ENCODE measurements at places on chromosomes 13 and 19.

- DNase-seq = no peak
Measured at GRCh38 chr19:36100476-36100875, 10.5 kb upstream of the OVOL3 start.

DNA sequence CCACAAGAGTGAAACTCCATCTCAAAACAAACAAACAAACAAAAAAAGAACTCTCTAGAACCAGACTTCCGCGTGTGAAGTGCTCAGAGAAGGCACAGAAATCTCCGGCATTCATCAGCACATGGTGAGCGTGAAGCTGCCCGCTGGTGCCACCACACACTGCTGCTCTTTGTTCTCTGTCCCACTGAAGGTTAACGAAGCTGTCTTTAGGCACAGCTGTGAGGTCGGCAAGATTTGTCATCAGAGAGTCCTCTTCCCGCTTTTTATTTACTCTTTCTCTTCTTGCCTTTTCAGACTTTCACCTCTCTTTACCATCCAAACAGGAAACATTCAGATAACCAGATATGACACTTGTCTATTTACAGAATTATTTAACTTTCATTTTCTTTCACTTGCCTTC is 115.2 kb upstream of the ARGLU1 start:
- DNase-seq = no peak

- no peak for DNase-seq
Measured at GRCh38 chr19:48645620-48646000, 377 bp downstream of the CA11 start.

- no peak for DNase-seq
Measured at GRCh38 chr19:53466726-53467484, 628 bp upstream of the ZNF813 start.

- DNase-seq = no peak
Measured at GRCh38 chr19:4580961-4581665, 21.6 kb upstream of the SEMA6B start.

DNA sequence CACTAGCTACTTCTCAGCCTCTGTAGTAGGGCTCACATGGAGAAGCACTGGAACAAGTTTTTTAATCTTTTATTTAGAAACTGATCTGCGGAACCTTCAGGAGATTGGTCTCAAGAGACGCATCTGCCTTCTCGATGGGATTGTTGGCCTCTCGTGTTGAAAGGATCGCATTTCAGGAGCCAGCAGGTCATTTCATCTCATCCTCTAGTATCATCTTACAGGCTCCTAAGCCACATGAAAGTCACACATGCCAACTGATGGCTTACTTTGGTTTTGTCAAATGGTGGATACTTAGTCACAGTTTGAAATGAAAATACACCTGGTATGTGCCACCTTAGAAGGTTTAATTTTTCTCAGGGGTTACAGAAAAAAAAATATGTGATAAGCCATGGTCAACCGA is 1703.6 kb downstream of the EFNB2 start:
- no peak for DNase-seq

DNA sequence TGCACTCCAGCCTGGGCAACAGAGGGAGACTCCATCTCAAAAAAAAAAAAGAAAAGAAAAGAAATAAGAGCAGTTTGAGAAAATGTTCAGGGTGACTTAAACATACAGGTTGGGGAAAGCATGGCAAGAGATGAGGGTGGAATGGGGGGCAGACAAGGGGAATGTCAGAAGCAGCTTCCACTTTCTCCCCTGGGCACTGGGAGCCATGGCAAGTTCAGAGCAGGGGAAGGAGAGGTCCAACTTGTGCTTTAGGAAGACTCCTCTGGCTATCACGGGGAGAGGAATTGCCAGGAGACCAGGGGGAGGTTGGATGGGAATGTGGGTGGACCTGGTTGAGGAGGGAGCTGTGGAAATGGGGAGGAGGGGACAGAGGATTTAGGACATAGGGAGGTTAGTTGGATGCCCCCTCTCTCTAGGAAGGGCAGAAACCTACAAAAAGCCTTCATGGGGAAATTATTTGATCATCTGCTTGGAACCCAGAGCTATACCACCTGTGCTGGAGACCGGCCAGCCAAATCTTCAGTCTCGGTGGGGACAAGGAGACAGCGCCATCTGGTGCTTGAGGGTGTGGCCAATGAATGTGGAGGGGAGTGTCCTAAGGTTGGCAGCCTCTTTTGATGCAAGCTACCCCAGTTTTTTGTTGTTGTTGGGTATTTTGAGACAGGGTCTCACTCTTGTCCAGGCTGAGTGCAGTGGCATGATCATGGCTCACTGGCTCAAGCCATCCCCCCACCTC is 7.3 kb upstream of the STRN4 start:
- DNase-seq = peak; percentile 63

- no peak for DNase-seq
Measured at GRCh38 chr19:23049256-23049655, 46.3 kb upstream of the ZNF728 start.

GRCh38 chr19:54319049-54319448 is 6.1 kb upstream of the LILRA5 start:
- DNase-seq = no peak

- peak; percentile 94 for DNase-seq
Measured at GRCh38 chr13:113816946-113817859, 46.7 kb downstream of the GAS6 start.

DNA sequence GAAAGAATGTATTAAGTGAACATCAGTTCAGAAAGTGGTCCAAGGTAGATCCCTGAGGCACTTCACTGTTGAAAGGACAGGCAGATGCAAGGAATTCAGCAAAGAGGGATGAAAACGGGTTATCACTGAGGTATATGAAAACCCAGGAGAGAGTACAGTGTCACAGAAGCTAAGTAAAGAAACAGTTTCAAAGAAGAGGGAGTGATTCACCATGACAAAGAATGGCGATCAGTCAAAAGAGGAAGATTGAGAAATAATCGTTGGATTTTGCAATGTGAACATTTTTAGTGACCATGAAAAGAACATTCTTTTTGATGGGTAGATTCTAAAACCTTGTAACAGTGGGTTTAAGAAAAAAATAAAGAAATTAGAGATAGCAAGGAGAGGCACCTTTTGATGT is 99.3 kb downstream of the EPSTI1 start:
- no peak for DNase-seq

DNA sequence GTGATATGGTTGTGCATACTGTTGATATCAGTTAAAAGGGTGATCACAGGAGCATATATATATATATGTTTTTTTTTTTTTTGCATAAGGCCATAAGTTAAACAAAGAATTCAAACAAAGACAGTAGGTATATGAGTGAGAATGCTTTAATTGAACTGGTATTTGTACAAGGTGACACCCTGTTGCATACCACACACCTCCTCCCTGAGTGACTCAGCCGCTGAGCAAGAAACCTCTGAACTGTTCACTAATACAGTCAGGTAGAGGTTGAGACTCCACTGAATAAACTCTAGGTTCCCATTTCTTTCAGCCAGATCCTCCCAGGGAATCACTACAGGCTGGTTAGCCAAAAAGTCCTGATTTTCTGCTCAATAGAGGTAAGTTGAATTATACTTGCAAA is at the start of gene SCEL:
Gene SCEL, plus strand, starts transcription at position 259 of the 400 bp plus-strand sequence. CDS start 20,170 bp downstream, outside the sequence.
- no peak for DNase-seq

GRCh38 chr19:28026636-28027035 is 1186.3 kb downstream of the UQCRFS1 start:
- DNase-seq = no peak

DNA sequence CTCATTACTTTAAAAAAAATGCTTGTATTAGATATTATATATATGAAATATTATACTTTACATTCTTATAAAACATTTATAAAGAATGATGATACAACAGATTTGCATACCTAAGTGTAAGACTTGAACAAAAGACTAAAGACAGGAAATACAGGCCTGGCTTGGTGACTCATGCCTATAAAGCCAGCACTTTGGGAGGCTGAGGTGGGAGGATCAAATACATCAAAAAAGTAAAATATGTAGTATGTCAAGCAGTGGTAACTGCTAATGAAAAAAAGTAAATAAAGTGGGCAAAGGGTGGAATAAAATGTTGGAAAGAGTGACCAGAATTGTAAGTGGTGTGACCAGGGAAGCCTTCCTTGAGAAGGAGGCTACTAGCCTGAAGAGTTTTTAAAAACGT is 133.7 kb downstream of the GGACT start:
- no peak for DNase-seq

DNA sequence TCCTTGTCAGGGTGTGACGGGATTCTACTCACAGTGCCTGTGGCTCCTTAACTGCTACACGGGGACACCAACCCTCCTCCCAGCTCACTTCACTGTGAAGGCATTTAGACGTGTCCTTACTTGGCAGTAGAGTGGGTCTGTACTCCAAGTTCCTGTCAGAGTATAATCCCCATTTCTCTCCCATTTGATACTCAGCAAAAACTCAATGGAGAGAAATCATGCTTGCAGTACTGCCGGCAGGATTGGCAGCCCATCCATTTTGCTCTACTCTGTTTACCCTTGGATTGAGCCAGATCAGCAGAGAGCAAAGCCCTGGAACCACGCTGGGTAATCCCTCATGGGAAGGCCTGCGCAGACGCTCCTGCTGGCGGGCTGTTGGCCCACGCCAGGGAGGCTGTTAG is 28.9 kb downstream of the ARL11 start:
- DNase-seq = no peak

- no peak for DNase-seq
Measured at GRCh38 chr19:2371656-2372055, 11.6 kb downstream of the TMPRSS9 start.

DNA sequence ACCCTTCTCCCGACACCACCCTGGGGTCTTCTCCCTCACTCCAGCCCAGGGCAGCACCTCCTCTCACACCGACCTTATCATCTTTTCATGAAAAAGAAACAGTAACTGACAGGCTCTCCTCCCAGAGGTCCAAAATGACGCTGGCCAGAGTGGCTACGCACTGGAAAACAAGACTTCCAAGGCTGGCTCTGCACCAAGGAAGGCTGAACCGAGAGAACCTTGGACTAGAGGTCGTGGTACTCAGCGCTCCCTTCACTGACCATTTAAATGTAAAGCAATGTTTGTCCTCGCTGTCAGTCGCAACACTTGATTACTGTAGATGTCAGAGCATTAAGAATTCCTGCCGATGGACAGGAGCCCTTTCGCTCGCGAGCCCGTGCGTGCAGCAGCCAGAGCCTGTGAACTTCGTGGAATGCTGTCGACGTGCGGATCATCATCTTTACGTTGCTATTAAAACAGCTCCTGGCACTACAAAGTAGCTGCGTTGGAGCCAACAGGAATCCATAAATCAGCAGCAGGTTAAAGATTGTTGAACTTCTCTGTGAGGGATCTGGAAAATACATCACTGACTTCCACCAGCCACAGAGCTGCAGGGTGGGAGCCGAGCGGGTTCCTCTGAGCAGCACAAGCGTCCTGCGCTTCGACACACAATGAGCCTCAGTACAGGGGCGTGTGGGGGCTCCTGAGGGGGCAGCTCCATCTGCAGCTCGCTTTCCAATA is 125.5 kb upstream of the MCF2L start:
- DNase-seq = no peak

DNA sequence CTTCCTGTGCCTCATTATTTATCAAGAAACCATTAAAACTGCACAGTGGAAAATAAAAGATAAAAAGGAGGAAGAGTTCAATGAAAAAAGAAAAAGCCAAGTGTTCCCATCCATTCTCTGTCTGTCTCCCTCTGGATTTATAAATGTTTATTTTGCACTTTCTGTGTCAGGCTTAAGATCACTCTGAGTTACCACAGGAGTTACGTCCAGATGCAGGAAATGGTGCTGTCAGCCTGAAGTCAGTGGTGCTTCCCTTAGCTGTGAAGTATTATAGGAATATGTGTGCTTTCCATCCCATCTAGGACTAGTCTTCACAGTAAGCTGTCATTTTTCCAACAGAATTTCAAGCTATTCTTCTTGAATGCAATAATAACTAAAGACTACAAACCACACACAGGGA is 420.2 kb downstream of the KCTD12 start:
- no peak for DNase-seq

DNA sequence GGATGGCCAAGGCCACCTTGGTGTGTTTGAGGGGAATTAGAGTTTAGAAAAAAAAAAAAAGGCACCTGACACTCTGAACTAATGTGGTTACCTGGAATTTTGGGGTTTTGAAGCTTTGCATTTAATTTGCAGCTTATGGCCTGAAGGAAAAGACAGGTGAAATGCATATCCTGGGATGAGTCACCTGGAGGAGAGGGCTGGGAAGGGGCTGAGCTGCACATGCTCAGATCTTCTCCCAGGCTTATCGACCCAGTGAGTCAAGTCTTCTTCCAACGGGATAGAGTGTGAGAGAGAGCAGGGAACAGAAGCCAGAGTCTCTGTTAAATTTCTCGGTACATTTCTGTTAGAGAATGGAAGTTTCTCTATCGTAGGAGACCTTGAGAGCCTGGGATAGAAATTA is 29.7 kb upstream of the ALOX5AP start:
- no peak for DNase-seq

GRCh38 chr13:33933810-33934209 is 115.9 kb downstream of the RFC3 start:
- no peak for DNase-seq

- no peak for DNase-seq
Measured at GRCh38 chr19:55461974-55462626, 658 bp upstream of the ISOC2 start.

DNA sequence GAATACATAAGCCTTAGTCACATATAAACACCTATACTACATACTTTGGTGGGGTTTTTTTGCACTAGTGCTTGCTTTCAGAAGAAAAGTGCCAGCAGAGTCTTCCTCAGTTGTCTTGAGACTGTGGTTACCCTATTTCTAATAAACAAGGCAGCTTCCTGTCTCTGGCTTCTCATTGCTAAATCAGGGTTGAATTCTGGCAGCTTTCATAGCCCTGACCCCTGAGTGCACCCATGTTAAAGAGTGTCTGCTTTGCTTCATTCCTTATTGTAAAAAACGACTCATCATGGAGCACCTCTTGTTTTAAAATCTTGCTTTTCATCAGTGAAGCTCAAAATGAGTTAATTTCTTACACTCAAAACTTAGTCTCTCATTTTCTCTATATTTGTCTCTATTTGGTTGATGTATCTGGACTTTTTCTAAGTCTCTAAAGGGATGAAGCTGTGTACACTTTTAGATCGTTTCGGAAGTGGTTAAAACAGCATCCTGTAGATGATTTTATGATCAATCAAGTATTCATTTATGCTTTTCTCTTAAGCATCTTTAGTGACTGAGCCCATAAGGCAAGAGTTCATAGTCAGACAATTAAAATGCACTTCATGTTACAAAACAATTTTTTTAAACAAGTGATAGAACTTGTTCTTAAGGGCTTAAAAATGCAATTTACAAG is 72.1 kb downstream of the KLF12 start:
- peak; percentile 80 for DNase-seq

DNA sequence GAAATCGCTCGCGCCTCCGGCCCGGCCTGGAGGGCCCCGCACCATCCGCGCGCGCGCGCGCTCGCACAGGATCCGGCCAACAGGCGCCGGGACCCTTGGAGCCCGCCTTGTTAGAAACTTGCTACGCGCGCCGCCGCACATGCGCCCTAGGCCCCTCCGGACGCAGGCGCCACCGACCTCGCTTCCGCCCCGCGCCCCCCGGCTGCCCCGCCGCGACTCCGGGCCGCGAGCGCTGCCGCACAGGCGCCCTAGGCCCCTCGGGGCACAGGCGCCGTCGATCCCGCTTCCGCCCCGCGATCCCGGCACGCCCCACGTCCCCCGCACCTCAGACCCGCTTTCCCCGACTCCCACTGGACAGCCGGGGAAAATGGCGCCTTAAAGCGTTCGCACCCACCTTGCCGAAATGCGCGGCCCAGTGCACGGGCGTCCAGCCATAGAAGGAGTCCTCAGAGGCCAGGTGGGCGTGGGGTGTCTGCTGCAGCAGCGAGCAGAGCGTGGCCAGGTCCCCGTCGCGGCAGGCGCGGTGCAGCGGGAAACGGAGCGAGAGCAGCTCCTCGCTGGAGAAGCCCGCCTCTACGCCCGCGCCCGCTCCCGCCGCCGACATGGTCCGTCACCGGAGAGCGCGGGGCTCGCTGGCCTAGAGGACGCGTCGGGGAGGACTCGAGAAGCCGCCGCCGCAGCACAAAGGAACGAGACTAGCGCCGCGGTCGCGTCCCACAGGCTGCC is 375 bp downstream of the ANKRD10 start:
- peak; percentile 76 for DNase-seq
